ENCODE measurements at places on chromosomes 16 and 17.

DNA sequence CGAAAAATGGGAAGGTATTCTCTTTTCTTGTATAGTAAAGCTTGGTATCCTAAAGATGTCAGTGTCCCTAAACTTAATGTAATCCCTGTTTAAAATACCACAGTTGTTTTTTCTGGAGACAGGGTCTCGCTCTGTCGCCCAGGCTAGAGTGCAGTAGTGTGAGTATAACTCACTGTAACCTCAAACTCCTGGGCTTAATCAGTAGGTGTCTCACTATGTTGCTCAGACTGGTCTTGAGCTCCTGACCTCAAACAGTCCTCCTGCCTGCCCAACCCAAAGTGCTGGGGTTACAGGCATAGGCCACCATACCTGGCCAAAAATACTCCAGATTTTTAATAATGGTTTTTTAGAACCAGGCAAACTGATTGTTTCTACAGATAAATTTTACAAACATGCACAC is 8.2 kb downstream of the DCAF7 start:
- no peak for DNase-seq

GRCh38 chr16:50121721-50122445 is 31.2 kb upstream of the TENT4B start:
- DNase-seq = no peak

- no peak for DNase-seq
These were observed 6.5 kb downstream of the CRK start for GRCh38 chr17:1449412-1449967.

GRCh38 chr17:58757162-58757613 is 1.5 kb downstream of the PPM1E start:
- no peak for DNase-seq

DNA sequence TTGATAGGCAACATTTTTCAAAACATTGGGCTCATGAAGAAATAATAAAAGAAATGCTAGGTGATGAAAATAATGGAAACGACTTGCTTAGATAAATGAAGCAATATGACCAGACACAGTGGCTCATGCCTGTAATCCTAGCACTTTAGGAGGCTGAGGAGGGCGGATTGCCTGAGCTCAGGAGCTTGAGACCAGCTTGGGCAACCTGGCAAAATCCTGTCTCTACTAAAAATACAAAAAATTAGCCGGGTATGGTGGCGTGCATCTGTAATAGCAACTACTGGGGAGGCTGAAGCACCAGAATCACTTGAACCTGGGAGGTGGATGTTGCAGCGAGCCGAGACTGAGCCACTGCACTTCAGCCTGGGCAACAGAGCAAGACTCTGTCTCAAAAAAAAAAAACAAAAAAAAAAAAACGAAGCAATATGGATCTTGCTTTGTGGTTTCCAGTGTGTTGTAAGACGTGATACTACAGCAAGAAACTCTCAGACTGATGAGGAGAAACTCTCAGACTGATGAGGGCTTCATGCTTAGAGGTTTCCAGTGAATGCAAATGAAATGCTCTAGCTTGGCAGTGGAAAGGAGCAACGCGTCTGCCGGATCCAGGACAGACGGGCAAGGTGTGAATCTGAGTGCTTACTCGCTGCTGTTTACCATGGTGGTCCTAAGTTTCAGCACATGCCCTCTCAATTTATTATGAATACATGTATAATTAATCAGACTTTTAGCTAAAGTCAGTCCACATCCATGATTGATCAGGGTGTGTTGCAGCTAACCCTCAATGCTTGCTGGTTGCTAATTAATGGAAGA is 11.5 kb upstream of the IGF2BP1 start:
- DNase-seq = no peak

DNA sequence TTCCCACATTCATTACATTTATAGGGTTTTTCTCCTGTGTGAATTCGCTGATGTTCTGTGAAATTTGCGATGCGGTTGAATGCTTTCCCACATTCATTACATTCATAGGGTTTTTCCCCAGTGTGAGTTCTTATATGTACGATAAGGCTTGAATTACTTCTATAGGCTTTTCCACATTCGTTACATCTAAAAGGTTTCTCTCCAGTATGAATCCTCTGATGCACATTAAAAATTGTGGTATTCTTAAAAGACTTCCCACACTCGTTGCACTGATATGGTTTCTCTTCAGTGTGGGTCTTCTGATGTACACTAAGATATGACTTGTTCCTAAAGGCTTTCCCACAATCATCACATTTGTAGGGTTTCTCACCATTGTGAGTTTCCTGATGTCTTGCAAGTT is 30.4 kb downstream of the ZNF624 start:
- DNase-seq = no peak

- DNase-seq = no peak
These were observed at the start of gene CDH8 for GRCh38 chr16:62036101-62036801. Gene CDH8, minus strand, starts transcription at chr16:62036438. Its CDS starts 15,035 bp downstream, at chr16:62021403.

DNA sequence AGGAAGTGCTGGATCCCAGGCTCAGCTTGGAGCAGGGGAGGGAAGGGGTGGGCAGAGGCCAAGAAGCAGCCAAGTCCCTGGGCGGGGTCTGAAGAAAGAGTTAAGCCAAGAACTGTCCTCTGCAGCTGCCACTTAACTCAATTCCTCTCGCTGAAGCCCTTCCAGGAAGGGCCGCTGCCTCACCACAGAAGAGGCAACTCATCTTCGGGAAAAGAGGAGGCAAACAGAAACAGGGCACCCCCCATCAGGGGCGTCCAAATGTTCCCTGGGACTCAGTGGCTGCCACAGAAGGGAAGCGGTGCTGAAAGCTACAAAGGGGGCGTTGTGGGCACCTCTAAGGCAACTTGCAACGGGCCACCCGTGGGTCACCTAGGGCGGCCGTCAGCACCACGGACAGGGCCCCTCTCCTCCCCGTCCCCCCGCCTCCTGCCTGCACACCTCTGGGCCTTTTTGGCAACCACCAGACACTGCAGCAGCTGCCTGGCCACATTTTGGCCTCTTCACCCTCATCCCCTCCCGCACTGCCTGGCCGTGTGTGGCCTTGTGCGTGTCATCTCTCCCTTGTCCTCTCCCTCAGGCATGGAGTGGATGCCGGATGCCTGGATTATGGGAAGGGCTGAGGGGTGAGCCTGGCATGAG is 2.5 kb downstream of the TLCD3B start:
- no peak for DNase-seq

DNA sequence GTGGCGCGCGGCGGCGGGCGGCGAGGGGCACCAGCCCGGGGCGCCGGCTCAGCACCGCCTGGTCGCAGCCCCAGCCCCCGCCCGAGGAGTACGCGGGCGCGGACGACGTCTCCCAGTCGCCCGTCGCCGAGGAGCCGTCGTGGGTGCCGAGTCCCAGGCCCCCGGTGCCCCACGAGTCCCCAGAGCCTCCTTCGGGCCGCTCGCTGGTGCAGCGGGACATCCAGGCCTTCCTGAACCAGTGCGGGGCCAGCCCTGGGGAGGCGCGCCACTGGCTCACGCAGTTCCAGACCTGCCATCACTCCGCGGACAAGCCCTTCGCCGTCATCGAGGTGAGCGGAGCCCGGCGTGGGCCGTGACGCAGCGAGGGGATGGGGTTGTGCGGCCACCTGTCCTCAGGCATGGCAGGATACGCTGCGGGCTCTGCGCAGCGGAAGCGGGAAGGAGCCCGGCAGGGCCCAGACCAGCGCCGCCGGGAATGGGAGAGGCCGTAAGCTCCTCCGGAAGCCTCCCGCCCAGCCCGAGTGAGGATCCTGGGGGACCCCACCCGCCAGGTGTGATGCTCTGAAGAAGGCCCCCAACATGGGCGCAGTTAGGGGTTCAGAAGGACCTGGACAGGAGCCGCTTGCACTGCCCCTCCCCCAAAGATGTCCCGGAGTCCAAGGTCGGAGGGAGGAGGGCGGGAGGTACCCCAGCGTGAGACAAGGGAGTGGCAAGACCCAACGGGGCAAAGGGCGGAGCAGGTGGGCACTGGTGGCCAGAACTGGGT is 522 bp downstream of the NAGS start:
- no peak for DNase-seq

DNA sequence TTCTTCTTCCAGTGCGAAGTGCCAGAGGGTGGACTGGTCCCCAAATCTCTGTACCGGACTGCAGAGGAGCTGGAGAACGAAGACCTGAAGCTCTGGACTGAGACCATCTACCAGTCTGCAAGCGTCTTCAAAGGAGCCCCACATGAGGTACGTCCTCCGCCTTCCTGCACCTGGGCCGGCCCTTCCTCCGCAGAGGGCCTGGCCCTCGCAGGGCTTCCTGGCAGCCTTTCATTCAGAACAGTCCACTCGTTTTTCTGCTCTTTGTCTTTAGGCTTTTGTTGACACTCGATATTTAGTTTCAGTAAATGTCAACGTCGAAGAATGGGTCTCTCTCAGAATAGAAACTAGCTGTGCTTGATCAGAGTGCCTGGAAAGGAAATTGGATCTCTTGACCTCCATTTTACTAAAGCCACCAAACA is 68.6 kb downstream of the SEC14L1 start:
- no peak for DNase-seq

- no peak for DNase-seq
These were observed 72.7 kb downstream of the CYLD start for GRCh38 chr16:50814541-50814940.

DNA sequence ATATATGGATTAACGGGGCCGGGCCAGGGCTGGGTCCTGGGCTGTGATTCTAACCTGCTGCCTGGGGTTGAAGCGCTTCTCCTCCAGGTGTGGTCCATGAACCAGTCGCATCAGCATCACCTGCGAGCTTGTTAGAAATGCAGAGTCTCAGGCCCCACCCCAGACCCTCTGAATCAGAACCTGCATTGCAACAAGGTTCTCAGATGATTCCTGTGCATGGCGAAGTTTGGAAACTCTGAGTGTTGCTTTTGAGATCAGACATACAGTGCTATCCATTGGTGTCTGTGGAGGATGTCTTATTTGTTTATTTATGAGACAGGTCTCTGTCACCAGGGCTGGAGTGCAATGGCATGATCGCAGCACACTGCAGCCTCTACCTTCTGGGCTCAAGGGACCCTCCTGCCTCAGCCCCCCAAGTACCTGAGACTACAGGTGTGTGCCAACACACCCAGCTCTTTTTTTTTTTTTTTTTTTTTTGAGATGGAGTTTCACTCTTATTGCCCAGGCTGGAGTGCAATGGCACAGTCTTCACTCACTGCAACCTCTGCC is 99.8 kb downstream of the PITPNC1 start:
- no peak for DNase-seq

- no peak for DNase-seq
These were observed 150.6 kb downstream of the RPTOR start for GRCh38 chr17:80694992-80695912.

- no peak for DNase-seq
These were observed 21.0 kb upstream of the YWHAE start for GRCh38 chr17:1420981-1421380.

DNA sequence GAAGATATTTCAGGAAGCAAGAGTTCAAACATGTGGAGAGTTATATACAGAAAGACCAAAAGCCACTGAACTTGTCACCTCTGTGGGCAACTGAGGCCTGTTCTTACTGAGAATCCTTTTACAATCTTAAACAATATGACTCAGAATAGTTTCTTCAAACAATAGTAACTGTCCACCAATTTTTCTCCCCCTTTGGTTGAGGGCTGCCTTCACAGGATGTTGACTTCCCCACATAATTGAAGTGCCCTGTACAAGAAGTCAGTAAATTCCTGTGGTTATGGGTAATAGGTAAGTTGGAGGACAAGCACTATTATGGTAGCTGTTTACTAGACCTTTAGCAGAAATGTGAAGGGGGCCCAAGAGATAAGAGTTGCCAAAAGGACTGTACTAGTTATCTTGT is 215.8 kb downstream of the CDH8 start:
- DNase-seq = no peak

DNA sequence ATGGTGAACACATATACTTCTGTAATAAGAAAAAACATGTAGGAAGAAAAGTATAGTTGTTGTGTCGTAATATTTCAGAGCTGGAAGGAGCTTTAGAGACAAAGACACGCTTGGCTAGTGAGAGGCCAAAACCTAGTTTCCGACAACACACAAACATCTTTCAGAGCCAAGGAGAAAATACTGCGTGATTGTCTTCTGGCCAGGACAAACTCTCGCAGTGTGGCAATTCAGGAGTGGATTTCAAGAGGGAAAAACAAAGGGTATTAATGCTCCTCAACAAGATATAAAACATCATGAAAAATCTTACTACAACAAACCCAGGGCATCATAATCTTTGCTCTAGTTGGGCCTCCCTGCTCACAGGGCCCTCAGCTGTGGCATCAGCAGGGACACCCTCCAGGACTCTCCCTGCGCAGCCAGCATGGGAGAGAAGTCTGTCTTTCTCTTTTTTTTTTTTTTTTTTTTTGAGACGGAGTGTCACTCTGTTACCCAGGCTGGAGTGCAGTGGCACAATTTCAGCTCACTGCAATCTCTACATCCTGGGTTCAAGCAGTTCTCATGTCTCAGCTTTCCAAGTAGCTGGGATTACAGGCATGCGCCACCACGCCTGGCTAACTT is 66.4 kb downstream of the CYB5B start:
- DNase-seq = no peak

- DNase-seq = peak; percentile 81
These were observed 3.6 kb downstream of the CBX8 start for GRCh38 chr17:79792984-79793923.

DNA sequence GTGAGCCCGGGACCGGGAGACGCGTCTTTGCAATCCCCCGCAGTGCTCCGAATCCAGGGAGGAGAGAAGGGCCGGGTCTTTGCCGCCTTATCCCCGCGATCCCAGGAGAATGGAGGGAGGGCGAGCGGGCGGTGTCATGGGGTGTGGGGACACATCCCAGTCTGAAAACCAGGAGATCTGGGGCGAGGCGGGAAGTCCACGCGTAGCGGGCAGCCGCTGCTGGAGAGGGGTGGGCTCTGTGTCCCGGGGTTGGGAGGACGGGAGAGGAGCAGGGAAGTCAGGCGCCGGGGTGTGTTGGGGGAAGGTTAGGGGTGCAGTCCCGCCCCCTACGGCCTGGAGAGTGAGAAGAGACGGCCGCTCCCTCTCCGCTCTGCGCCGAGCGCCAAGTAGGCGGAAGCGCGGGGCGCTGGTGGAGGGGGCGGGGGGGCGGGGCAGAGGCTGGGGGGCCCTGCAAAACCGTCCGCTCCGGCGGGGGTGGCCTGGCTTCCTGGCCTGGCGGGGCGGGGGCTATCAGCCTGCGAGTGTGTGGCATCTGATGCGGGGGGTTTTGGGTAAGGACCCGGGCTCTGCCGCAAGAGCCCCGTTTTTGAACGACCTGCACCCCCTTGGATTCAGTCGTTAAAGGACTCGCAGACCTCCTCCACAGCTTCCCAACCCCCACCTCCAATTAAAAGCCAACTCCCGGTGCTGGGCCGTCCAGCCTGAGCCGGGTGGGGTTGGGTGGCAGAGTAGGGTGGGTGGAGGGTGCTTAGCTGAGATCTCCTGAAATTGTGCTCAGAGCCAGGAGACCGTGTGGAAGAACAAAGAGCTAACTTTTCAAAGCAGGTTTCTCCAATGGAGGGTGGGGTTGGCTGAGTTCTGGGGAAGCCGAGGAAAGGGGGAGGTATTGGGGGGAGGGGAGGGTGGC is 654 bp downstream of the LASP1 start:
- no peak for DNase-seq

DNA sequence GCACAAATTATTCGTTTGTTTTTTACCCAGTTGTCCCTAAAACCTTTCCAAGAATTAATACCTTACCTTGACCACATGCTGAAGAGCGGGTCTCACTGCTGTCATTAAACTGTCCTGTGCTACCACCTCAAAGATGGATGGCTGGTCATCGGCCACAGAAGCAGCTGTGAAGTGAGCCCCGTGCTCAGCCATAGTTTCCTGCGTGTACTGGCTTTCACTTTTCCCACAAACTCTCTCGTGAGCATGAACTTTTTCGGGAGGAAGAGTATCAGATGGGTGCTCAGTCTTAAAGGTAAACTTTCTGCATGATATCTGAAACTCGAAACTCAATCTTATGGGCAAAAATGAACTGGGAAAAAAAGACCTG is 558 bp downstream of the PEX12 start:
- no peak for DNase-seq

- peak; percentile 37 for DNase-seq
These were observed at the start of gene B3GNT9 for GRCh38 chr16:67150833-67151396. Gene B3GNT9, minus strand, starts transcription at chr16:67150998. Its CDS starts 513 bp downstream, at chr16:67150485.

- DNase-seq = no peak
These were observed 1.1 kb upstream of the USP32 start for GRCh38 chr17:60392845-60393702.

All from AG04450 (cell line).